ENCODE measurements at places on chromosomes 7 and 10.

DNA sequence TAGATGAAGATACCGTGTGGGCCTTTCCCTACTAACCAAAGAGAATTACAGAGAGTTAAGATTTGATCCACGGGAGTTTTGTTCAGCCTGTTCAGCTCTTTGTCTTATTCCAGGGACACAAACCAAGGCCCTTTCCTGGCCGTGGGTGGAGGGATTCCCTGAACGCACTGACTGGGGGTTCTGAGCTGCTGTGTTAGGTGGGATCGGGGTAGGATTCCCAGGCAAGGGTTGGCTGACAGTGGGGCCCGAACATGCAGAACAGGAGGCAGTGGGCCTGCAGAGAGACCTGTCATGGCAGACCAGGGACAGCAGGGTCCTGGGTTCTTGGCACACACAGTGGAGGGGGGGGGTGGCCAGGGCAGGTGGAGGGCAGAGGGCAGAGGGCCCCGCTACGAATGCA lies 89.5 kb upstream of the MKI67 start:
- no peak for DNase-seq

- no peak for DNase-seq
Measured at GRCh38 chr10:97879241-97879640, 29.6 kb downstream of the GOLGA7B start.

GRCh38 chr10:132878091-132878729 lies 64.2 kb downstream of the CFAP46 start:
- DNase-seq = peak; percentile 10

DNA sequence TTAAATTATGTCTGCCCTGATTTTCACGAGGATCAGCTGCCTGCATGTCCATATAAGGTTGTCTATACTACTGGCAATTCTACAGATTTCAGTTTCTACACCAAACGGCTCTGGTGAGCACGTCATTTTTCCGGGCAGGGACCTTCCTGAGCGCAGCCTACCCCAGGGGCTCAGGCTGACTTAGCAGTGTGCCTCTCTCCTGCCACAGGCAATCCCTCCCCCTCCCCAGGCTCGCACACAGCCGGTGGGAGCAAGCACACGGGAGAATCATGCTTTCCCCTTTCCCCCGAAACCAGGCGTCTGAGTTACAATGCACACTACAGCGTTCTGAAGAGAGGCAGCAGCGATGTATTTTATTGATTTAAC lies 1.7 kb downstream of the KLF6 start:
- DNase-seq = peak; percentile 62

DNA sequence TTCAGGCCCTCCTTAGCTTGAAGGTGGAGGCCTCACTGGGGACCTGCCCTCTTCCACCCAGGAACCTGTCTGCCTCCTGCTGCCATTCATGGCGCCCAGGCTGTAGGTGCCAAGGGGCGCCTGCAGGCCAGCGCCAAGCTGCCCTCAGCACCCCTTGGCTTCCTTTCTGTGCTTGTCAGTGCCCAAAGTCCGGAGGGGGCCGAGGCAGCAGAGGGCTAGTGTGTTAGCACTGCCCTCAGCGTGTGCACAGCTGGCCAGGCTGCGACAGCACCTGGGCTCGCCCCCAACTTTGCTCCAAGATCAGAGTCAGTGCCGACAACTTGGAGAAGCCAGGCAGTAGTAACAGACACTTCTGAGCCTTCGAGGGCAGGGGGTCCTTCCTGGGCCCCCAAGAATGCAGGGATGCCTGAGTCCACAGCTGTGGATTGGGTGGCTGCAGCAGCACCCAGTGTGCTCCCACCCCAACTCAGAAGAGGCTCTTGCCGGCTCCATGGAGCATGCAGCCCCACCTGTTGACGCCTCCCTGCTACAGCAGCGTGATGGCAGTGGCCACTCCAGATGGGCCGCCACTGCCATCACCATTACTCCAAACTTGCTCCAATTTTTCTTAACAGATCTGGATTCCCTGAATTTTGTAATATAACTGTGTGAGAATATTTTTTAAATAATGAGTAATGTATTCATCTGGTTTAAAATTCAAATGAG lies 41.7 kb downstream of the CACUL1 start:
- DNase-seq = no peak

GRCh38 chr7:35533902-35534301 lies 161.0 kb downstream of the HERPUD2 start:
- no peak for DNase-seq

- no peak for DNase-seq
Measured at GRCh38 chr10:50033481-50033880, 34.3 kb upstream of the WASHC2A start.

- no peak for DNase-seq
Measured at GRCh38 chr7:39910108-39910869, 39.8 kb upstream of the CDK13 start.

GRCh38 chr7:81415181-81415580 lies 354.7 kb downstream of the HGF start:
- no peak for DNase-seq

GRCh38 chr10:61903221-61903927 lies 1.9 kb downstream of the ARID5B start:
- peak; percentile 78 for DNase-seq

DNA sequence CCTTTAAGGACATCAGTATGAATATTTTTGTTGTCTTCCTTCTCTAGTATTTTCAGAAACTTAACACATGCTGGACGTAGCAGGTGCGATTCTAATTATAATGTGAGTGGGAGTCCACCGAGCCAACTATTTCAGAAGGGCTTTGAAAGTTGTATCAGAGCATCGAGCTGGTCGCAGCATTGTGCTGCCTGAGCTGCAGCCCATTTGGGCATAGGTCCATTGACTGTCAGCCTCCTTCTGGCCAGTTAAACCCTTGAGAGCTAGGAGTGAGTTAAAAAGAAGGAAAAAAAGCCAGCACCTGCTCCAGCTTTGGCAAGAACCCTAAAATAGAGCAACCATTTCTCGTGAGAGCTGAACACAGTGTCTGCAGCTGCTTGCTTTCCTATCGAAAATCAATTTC lies 47.8 kb downstream of the SLC35G1 start:
- no peak for DNase-seq

DNA sequence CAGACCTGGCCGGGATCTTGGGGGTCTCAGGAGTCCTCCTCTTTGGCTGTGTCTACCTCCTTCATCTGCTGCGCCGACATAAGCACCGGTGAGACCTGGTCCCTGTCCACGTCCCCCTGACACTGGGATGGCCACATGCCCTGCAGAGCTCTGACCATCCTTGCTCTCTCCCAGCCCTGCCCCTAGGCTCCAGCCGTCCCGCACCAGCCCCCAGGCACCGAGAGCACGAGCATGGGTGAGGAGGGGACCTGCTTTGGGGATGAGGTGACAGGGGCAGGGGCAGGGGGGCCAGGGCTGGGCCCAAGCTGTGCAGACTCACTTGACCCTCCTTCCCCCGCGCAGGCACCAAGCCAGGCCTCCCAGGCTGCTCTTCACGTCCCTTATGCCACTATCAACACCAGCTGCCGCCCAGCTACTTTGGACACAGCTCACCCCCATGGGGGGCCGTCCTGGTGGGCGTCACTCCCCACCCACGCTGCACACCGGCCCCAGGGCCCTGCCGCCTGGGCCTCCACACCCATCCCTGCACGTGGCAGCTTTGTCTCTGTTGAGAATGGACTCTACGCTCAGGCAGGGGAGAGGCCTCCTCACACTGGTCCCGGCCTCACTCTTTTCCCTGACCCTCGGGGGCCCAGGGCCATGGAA lies 959 bp downstream of the PVRIG start:
- DNase-seq = no peak

GRCh38 chr10:126867567-126868365 lies 37.5 kb upstream of the DOCK1 start:
- DNase-seq = no peak

GRCh38 chr7:100130608-100131453 lies 4.1 kb downstream of the MBLAC1 start:
- DNase-seq = peak; percentile 87

DNA sequence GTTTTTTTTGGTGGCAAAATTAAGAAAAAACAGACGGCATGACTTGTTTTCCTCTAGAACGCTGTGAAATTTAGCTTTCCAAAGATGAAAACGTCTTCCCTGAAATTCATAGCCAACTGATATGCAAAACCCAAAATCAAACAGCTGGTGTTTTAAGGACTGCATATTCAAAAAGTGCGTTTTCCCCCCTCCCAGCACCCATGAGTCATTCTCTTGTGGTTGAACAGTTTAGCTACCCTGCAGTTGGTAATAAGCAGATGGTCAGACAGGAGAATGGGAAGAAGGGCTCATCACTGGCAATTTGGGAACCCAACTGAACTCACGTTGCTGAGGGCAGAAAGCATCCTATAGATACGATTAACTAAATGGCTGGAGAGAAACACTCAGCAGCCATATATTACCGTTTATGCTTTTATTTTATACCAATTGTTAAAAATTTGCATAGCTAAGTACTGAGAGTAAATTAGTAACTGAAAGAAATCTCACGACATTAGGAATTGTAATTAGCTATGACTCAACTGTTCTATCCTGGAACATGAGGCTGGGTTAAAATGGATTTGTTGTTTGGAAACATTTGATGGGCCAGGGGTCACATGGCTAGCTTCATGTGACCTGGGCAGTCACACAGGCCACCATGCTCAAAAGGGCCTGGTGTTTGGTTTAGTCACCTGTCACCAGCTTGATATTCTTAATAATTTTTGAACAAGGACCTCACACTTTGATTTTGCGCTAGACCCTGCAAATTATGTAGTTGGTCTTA lies 343.1 kb downstream of the PHTF2 start:
- DNase-seq = no peak

GRCh38 chr7:83864551-83864950 lies 215.6 kb upstream of the SEMA3E start:
- no peak for DNase-seq

GRCh38 chr7:73432676-73433075 lies 902 bp upstream of the FZD9 start:
- DNase-seq = no peak

- DNase-seq = no peak
Measured at GRCh38 chr7:91421018-91421417, 156.8 kb downstream of the FZD1 start.

DNA sequence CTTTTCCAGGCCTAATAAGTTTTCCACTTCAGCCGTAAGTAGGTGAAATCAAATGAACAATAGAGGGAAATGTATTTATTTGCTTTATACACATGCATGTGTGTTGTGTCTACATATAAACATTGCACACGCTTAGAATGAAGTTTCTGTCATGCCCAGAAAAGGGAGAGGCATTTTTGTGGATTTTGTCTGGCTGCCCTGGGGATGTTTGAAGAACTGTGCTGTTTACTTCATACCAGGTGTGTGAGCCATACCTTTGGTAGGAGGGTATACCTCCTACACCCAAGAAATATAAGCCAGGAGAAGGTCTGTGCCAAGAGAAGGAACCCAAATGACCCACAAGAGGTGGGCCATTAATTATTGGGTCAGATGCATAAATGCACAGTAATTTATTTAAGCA lies 12.8 kb downstream of the GATAD1 start:
- DNase-seq = no peak

DNA sequence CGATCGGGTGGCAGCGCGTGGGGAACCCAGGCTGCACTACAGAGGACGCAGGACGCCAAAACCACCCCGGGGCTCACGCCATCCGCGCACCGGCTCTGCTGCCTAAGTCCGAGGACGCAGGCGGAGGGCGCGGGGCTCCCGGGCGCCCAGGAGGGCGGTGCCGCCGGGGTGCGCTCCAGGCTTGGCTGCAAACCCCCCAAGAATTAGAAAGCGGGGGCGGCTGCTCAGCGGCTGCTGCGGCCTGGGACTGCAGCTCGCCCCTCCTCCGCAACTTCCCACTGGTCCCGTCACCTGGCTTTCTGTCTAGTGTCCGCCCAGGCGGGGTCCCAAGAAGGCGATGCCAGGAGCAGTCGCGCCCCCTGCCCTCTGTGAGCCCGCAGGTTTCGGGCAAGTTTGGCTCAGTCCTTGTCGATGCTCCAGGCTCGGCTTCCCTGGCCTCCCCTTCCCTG lies 1.7 kb upstream of the POU6F2 start:
- DNase-seq = peak; percentile 38

DNA sequence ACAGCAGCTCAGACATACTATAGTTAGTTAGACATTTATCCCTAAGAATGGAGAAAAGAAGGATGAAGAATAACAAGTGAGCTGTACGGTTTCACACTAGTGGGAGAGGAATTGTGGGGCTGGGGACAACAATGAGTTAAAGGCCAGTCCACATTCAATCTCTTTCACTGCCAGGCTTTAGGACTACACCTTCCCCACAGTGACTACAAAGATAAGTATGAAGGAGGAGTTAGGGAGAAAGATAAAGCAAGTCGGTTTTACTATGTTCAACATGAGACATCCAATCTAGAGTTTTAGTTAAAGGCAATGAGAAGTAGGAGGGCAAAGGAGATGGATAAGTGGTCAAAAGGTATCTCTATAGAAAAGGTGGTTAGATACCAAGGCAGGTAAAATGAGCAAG lies 16.3 kb downstream of the ARHGAP12 start:
- no peak for DNase-seq

GRCh38 chr7:114710499-114710898 lies 211.4 kb upstream of the MDFIC start:
- DNase-seq = no peak

GRCh38 chr10:123140164-123140982 lies 4.6 kb downstream of the HMX3 start:
- no peak for DNase-seq

DNA sequence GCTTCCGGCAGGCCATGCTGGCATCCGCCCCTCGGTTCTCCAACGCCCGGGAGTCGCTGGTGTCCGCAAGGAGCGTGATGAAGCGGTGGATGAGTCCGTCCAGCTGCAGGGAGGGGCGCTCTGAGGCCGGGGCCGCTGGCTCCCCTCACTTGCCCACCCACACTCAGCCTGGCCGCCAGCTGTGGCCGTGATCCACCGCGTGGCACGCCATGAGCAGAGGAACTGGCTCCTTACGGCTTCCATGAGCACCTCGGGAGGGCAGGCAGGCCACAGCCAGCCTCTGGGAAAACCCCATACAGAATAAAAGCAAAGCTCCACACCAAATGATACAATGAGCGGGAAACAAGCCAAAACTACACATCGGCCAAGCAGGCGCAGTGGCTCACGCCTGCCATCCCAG lies 15.5 kb upstream of the MICALL2 start:
- DNase-seq = no peak

GRCh38 chr7:151088856-151089699 lies 2.8 kb downstream of the AGAP3 start:
- DNase-seq = no peak

- no peak for DNase-seq
Measured at GRCh38 chr7:155073922-155074321, 3.8 kb downstream of the HTR5A start.

- DNase-seq = no peak
Measured at GRCh38 chr7:120421151-120421651, 148.2 kb downstream of the KCND2 start.

GRCh38 chr7:14184292-14184864 lies 194.9 kb upstream of the ETV1 start:
- no peak for DNase-seq

DNA sequence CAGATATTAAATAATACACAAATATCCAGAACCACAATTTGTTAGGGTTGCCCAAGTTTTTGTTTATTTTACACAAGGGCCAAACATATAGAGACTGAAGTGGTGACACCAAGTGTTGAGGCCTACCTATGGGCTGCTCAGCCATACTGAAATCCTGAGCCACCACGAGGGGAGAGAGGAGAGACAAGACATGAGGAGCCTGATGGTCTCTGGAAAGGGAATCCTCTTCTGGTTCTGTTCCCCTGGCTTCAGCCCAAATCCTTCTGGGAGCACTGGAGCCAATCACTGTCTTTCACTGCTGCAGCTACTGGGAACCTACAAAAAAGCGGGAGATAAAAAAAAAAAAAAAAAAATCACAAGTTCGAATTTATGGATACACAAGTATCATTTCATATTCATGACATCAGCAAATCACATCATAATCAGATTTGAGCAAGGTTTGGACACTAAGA lies 1.9 kb downstream of the SKIDA1 start:
- no peak for DNase-seq

All from D341Med (cell line).